ENCODE measurements at places on chromosomes 3 and 15.
A peak's percentile ranks its signal among the peaks of the same experiment; 100 is the strongest.

DNA sequence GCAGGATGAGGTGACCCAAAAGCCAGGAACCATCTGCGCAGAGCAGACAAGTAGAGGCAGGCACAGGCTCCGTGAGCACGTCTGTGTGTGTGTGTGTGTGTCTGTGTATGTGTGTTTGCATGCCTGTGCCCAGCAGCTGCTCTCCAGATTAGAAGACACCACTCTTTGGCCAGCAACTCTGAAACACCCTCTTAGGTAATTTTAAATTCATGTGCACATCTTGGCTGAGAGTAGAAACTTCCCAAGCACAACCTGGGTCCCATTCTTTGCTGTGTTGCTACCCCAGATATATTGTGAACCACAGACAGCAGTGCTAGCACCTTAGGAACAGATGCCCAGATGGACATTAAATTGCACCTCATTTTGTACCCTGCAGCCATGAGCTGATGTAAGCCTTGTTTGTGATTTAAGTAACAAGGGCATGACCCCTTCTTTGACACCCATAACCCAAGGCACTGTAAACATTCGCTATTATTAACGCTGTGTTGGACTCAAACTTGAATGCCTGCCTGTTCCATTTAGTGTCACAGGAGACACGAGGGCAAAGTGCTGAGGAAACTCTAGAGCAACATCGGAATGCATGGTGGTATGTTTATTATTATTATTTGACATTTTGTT, at the start of gene FILIP1L:
Gene FILIP1L, minus strand, starts transcription at position 89 of the 618 bp plus-strand sequence.
- DNase-seq: no peak

DNA sequence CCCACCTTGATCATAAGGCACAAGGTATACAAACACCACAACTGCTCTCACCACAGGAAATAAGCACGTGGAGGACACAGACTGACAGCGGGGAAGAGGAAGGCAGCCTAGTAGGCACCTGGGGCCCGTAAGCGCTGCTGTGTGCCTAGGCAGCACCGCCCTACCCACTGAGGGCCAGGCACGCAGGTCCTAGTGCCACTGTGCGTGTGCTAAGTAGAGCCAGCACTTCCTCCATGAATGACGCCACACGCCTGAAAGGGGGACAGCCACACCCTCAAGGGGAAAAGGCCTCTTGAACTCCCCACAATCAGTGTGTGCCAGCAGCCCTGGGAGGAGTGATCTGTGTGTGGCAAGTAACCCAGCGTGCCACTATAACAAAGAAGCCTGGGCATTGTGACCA, 73.0 kb downstream of the ATP1B3 start:
- no peak for DNase-seq

GRCh38 chr3:3302964-3303363, 123.5 kb upstream of the CRBN start:
- DNase-seq: no peak

DNA sequence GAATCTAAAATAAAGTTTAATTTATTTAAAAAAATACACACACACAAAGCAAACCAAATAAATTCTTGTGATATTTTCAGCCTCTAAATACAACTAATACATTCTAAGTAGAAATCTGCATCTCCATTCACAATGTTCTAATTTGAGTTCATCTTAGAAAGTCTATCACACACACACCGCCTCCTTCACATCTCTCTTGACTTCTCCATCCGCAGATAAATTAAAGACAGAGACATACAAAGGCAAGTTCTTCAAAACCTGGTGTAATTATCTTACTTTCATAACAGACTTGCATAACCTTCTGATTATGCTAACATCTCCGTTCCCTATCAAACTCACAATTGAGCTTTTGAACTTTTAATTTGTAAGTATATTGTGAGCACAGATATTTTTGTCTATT, 657.3 kb downstream of the VGLL3 start:
- no peak for DNase-seq

- peak; percentile 32 for DNase-seq
Measured at GRCh38 chr3:70085613-70086012, 86.1 kb downstream of the SAMMSON start.

GRCh38 chr3:160218136-160218535, 7.1 kb upstream of the C3orf80 start:
- no peak for DNase-seq

DNA sequence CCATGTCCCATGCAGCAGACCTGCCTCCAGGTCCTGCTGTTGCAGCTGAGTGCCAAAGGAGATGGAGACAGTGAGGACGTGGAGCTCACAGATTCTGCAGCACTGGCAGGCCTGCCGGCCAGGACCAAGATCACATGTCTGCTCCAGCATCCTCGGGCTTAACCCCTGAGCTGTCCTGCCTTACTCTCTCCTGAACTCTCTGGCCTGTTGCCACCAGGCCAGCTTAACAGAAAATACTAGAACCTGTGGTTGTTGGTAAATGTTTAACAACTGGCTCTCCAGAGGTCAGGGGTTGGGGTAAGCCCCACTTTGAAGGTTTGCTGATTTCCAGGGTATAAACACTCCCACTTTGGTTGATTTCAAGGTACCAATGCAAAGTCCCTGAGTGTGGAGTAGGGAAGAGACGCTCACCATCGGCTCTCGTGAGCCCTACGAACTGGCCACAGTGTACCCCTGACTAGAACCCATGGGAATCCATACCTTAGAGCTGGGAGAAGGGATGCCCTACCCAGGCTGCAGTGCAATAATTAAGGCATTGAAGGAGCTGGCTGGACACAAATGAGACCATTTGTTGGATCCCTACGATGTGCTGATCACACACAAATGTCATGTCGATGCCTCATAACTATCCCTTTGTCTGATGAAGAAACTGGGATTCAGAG, 147.9 kb downstream of the OR4M2 start:
- no peak for DNase-seq

DNA sequence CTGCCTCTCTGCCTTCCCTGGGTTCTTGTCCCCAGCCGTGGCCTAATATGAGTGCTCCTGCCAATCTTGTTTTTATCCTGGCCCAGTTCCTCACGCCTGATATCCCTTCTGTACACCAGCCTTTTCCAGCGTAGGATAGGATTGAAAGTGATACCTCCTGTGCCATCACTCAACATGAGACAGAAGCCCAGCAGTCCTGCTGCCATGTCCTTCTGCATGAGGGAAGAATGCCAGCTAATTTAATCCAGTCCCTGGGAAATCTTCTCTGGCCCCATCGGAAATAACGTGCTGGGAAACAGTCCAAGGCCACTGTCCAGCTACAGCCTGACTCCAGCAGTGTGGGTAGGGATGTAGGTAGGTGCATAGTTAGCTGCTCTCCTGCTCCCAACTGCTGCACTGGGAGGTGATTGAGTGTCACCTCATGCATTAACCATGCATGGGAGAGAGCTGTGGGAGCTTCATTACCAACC, 92.0 kb upstream of the TPM1 start:
- DNase-seq: no peak

GRCh38 chr3:197023241-197023997, 6.2 kb downstream of the MELTF start:
- DNase-seq: peak; percentile 20

DNA sequence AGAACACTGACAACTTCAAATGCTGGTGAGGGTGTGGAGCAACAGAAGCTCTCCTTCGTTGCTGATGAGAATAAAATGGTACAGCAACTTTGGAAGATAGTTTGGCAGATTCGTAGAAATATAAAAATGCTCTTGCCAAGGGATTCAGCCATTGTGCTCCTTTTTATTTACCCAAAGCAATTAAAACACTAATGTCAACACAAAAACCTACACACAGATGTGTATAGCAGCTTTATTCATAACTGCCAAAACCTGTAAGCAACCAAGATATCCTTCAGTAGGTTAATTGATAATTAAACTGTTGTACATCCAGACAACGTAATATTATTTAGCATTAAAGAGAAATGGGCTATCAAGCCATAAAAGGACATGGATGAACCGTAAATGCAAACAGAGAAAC, 37.8 kb upstream of the LSAMP start:
- no peak for DNase-seq

DNA sequence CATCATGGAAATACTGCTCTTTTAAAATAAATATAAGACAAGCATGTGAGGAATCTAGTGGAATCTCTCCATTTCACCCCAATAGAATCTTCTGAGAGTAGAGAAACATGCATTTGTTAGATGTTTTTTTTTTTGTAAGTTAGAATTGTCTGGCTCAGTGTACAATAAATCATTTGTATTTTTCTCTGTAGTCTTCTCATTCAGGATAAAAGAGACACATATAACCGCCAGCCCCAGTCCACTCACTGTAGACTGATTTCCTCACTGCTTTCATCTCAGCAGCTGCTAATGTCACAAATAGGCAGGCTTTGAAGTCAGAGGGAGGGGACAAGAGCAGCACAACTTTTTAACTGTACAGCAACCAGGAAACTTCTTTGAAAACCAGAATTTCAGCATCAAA, 140.2 kb upstream of the RBMS3 start:
- DNase-seq: no peak

DNA sequence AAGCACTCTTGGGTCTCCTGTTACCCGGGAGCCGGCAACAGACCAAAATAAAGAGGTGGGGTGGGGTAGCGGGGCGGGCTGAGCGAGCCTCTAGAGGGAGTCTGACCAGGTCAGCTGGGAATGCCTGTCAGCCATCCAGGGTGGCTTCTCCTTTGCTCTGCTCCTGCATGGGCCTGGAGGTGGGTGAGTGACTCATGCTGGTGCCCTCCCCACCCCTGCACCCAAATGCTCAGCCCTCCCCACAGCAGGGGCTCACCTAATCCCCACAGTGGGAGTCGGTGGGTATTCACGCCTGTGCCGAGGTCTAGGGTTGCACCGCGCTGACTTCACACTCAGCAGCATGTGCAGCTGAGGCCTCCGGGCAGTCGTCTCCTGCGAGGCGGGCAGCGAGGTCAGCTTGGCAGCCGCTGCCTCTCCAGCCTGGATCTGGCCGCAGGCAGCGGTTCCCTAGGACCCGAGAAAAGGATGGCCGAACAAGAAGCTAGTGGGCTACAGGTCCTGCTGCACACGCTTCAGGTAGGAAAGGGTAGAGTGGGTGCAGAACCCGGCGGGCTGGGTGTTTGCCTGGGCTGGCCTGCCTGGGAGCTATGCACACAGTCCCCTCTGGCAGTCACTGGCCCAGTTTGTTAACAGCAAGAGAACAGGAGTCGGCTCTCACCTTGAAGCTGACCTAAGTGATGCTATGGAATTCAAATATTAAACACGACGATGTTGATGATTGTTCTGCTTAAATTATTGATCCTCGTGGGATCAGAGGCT, at the start of gene AGBL1:
Gene AGBL1, plus strand, starts transcription at position 364 of the 759 bp plus-strand sequence.
- DNase-seq: no peak

DNA sequence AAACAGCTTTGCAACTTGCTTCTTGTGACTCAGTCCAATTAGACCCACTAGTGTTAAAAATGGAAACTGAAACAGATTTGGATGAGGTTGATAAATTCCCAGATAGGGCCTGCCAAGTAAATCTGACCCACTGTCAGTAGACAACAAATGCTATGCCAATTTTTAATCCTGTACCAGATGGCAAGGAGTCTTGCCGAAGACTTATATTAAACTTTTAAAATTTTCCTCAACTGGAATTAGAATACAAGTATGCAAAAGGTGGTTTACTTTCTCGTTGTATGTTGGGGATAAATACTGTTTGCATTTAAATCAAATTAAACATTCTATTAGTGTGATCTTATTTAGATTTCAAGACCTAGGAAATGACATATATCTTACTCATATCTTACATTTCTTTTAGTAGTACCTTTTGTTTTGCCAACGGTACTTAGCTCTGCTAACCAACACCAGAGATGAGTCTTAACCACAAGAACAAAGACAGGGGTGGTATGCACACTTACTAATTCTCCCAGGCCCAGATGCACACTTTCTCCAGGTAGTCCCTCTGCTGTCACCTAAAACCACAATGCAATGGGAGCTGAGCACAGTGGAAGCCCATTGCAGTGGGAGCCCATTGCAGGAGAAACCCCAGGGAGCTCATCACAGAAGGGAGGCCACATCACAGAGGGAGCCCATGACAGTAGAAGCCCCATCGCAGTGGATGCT, 77.8 kb downstream of the WWTR1 start:
- no peak for DNase-seq

DNA sequence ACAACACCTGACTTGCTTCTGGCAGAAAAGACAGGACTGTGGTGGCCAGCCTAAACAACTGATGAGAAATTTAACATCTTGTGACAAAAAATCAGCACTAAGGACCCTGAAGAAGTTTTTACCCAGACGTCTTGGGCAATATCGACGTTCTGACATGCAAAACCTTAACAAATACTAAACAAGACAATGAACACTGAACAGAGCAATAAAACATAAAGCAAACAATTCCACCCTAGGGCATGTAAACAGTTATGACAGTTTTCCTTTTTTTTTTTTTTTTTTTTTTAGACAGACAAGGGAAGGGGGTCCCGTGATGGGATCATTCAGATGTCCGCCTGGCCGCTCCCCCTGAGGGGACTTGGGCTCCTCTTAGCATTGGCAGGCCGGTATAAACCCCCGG, 738.0 kb downstream of the SI start:
- DNase-seq: no peak

DNA sequence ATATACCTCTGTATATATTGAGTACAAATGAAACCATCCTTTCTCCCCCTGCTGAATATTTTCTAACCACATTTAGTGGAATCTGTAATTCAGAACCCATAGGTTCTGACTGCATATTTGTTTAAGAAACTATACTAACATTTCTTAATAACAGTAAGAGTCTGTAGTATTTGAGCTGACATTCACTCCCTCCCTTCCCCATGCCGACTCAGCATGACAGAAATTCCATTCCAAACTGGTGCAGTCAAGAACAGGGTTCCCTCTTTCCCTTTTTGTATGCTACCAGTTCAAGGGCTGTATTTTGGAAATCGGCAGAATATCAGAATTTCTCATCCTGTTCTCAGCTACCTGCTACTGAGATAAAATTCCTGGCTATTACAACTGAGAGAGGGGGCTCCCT, 796.6 kb upstream of the DPPA4 start:
- no peak for DNase-seq

DNA sequence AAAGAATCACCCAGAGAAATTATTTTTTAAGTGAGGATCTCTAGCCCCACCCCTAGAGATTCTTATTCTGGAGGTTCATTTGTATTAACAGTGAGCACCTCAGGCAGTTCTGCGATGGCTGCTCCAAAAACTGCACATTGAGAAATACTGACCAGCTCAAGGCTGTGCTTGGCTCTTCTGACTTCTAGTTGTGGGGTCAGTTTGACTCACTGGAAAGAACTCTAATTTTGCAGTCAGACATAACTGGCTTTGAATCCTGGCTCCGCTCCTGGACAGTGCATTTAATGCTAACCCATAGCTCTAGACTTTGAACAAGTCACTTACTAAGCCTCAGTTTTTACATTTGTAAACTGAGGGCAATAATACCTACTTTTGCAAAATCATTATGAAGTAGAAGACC, 123.6 kb upstream of the SKOR1 start:
- DNase-seq: no peak

- no peak for DNase-seq
Measured at GRCh38 chr3:76685858-76686257, 354.0 kb upstream of the ROBO2 start.

- DNase-seq: no peak
Measured at GRCh38 chr3:183494341-183494740, 61.2 kb downstream of the KLHL6 start.

- peak; percentile 46 for DNase-seq
Measured at GRCh38 chr3:127762077-127762786, 60.1 kb downstream of the MGLL start.

- no peak for DNase-seq
Measured at GRCh38 chr3:60250206-60250605, 1001.0 kb downstream of the FHIT start.
